ENCODE measurements at places on chromosomes 3 and 15.

DNA sequence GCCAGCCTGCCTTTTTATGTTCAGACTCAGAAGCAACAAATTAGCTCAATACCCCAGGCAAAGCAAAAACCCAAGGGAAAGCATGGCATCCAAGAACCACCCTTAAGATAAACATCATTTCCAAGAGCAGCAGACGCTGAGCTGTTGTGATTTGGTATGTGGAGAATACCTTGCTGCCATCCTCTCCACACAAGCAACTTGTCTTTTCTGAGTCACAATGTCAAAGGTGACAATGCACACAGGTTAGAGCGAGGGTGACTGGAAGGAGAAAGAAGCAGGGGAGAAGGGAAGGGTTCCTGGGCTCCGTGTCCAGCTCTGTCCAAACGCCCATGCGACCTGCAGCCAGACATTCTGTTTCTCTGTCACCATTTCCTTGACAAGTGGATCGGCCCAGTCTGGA lies 6.0 kb downstream of the PCSK6 start:
- no peak for DNase-seq

GRCh38 chr15:64746921-64747320 lies 28.5 kb downstream of the RBPMS2 start:
- no peak for DNase-seq

DNA sequence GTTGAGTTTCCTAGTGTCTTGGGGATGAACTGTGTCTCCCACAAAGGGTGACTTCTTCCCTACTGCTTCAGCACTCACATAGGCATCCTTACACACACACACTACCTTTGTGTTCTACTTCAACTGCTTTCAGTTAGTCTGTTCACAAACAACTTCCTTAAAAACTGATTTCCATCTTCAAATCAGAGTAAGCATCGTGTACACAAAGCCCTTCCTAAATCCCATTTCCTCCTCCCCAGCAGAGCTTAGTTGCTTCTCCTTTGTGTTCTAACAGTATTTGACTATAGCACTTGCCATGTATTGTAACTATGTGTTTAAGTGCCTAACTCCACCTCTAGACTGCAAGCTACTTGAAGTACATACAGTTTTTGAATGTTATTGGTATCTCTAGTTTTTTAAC lies 71.7 kb downstream of the TNIK start:
- no peak for DNase-seq

GRCh38 chr15:65081758-65082157 lies 5.2 kb downstream of the KBTBD13 start:
- no peak for DNase-seq

DNA sequence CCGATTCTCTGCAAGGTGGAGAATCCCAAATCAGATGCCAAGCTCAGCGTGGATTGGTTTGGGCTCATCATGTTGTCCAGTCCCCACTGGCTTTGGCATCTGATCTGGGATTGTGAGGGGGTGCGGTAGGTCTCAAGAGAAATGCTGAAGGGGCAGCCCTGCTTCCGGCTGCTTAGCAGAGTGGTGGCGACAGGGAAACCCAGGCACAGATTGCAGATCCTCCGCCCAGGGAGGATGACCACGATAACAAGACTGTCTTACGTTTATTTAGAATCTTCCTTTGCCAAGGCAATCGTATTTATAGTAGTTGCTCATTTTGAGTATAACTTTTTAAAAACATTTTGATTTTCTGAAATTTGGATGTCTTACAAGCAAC lies 61.1 kb downstream of the SLC12A8 start:
- DNase-seq = no peak

- DNase-seq = no peak
Measured at GRCh38 chr3:38004415-38005075, 14.0 kb downstream of the VILL start.

DNA sequence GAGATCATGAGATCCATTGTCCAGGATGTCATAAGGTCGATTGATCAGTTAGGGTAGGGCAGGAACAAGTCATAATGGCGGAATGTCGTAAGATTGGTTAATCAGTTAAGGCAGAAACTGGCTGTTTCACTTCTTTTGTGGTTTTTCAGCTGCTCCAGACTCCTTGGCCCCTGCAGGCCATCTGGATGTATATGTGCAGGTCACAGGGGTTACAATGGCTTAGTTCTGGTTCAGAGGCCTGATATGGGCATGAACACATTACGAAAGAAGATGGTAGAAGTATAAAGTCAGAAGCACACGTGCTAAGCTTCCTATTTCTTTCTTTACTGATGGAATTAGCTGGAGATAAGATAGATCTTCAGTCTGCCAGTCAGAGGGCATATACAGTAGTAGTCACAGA lies 315.4 kb upstream of the LRRC3B start:
- no peak for DNase-seq

DNA sequence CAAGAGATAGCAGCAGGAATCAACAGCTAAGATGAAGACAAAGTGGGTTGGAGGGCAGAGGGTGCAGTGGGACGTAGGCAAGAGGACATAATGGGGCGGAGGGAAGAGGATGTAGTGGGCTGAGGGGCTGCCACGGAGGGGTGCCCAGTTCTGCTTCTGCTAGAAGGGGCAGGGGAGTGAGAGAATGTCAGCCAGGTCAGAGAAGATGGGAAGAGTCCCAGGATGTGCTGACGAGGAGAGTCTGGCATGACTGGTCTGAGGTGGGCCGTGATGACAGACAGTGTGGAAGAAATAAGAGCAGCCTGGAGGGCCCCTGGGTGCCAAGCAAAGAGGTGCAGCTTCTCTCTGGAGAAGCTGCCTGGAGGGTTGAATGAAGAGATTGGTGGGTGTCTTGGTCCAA lies 4.0 kb downstream of the SPSB4 start:
- DNase-seq = no peak

GRCh38 chr3:37653466-37653865 lies 208.2 kb upstream of the CTDSPL start:
- DNase-seq = no peak

DNA sequence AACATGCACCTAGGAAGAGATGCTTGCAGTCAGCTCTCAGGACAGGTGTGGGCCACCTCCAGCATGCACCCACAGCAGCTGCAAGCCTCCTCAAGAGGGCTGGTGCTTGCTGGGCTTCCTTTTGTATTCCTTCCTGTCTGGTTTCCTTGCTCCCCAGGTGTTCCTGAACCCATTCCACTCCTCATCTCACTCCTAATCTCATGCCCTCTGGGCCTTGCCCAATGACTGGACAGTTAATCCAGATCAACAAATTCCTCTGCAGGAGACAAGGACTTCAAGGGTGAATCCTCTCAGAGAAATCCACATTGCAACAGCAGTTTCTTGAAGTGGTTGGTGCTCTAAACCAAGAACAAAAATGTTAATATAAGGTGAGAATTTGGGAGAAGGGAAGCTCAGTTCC lies 30.7 kb downstream of the RASGRP1 start:
- DNase-seq = no peak

- no peak for DNase-seq
Measured at GRCh38 chr3:18092726-18093125, 332.4 kb downstream of the SATB1 start.

- DNase-seq = no peak
Measured at GRCh38 chr3:188053710-188054380, 100.1 kb upstream of the LPP start.

- DNase-seq = no peak
Measured at GRCh38 chr3:42079701-42080452, 11.3 kb upstream of the TRAK1 start.

DNA sequence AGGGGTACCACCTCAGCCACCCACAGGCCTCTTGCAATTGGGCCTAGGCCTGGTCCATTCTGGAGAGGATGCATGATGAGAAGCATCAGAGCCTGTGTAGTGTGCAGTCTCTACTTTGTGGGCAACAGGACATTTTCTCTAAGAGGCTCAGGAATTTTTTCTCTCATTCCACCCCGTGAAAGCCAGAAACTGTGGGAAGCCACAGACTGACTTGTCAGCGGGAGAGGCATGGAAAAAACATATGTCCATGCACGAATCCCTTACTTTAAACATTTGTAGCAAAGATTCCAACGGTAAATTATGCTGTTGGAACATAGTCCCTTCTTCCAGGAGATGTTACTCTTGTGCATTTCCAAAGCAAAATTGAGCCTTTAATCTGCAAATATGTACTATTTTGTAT lies 196.5 kb downstream of the KLHL25 start:
- no peak for DNase-seq

All from naive thymus-derived CD8-positive, alpha-beta T cell (primary cell).